Stimulated activated CD8-positive, alpha-beta memory T cell treated with anti-CD3 and anti-CD28 coated beads, Interleukin-12 subunit alpha, Interleukin-12 subunit beta, amount 100 ng/mL, for 4 hours (primary cell): ENCODE measurements at places on chromosomes 3 and 15.

DNA sequence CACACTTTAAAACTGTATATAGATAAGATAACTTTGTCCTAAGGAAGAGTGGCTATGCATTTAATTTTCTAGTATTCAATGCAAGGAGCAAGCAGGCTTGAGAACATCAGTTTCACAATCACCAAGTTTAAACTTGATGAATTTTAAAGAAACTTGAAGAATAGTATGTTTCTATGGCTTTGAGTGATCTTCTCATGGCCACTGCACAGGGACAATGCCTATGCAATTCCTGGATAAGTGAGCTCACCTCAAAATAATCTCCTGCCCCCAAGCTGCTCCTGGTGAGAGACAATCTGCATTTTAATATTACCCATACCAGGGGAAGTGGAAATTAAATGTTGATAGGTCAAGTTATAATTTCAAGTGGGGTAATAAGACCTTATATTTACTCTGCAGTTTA is 376.6 kb upstream of the CBLB start:
- DNase-seq, result no peak

DNA sequence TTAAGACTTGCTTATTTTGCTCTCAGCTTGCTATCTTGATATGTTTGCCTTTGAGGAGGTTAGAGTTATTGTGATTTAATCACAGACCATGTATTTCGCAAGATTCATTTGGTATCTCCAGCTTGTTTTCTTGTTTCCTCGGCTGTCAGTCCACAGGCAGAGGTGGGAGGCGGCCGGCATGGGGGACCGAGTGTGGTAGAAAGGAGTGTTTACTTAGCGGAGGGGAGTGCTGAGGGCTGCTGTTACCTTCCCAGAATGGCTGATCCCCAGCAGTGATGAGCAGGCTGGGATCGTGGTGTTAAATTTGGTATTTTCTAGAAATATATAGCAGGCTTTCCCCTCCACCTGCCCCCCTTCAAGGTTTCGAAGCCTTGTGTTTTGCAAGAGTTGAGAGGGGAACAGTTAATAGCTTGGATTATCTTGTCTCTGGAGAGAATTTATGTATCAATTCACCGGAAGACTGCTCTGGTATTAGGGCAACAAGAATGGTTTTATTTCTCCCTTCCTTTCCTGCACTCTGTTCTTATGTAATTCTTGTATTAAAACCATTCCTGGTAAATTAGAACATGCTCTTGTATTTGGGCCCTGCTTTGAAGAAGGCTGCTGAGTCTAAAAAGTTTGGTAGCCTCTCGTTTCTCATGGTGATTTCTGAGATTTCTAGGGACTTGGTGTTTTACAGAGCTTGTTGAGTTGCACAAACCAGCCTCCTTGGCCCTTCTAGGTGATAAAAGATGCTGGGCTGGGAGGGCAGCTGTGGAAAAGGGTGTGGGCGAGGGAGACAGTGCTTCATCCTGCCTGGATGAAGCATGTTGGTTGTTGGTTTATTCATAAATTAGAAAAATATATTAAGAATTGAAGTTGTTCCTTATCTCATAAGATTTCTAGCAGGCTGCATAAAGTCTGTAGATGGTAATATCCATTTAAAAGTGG is 151.4 kb downstream of the IGF1R start:
- DNase-seq, result no peak

- DNase-seq, result no peak
Observed at GRCh38 chr3:102083473-102083872, 234.2 kb downstream of the NFKBIZ start.

- DNase-seq, result no peak
Observed at GRCh38 chr3:194840661-194841514, 155.2 kb downstream of the FAM43A start.
